ENCODE measurements at places on chromosomes 4 and X.

- DNase-seq = no peak
Observed at GRCh38 chr4:106114270-106114669, 201.7 kb downstream of the TBCK start.

GRCh38 chr4:43757147-43757546 lies 691.5 kb downstream of the KCTD8 start:
- no peak for DNase-seq

GRCh38 chr4:46594661-46595060 lies 204.7 kb upstream of the GABRA2 start:
- no peak for DNase-seq

GRCh38 chrX:103464072-103464773 lies 55.1 kb downstream of the RAB40A start:
- peak; percentile 63 for DNase-seq

GRCh38 chr4:3174371-3175338 lies 74.3 kb upstream of the MSANTD1 start:
- DNase-seq = no peak

- DNase-seq = peak; percentile 56
Observed at GRCh38 chr4:99891351-99891750, 2.9 kb downstream of the LAMTOR3 start.

- no peak for DNase-seq
Observed at GRCh38 chrX:107902721-107903120, 77.1 kb downstream of the MID2 start.

GRCh38 chrX:920234-920799 lies 289.7 kb downstream of the SHOX start:
- DNase-seq = no peak

DNA sequence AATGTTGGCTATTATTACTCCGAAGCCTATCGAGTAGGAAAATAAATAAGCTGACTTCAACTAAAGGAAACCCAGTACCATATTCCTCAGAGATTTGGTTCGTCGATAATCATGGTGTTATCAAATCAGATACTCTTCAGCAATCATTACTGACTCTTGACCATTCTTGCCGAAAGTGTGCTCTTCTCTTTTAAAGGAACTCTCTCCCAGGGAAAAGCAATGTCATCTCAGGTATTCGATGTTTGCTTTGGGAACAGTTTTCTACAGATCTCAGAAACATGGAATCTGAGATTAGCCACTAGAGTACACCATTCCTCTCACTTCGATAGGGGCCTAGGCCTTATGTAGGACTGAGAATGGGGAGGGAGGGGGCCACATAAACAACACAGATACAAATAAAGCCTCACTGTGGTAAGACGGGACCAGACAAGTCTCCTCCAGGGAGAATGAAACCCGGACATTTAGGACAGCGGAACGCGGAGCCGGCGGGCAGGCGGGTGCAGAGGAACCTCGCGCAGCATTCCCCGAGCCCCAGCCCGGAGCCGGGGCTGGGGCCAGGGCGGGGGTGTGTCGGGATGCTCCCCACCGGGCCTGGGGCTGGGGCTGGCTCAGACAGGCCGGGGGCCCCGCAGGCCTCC lies 581 bp downstream of the DNAJB14 start:
- DNase-seq = peak; percentile 28

DNA sequence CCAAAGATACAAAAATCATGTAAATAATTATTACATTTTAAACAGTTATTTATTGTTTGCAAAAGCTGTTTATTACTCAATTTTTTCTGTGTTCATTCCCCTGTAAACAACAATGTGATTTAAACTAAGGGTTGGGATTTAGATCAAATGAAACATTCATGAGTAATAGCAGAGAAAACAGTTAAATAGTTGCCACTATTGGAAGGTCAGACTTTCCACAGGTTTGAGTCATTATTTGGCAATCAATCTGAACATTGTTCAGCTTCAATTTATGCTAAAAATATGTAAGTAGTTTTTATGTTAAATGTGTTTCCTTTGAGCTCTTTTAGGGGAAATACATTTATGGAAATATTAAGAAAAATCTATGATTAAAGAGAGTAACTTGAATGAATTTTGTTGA lies 144.9 kb downstream of the STIM2 start:
- DNase-seq = no peak

- DNase-seq = no peak
Observed at GRCh38 chr4:72641611-72642010, 72.6 kb upstream of the ADAMTS3 start.

- DNase-seq = no peak
Observed at GRCh38 chrX:9558615-9559014, 93.8 kb downstream of the TBL1X start.

- peak; percentile 50 for DNase-seq
Observed at GRCh38 chr4:98290511-98290910, 29.3 kb downstream of the RAP1GDS1 start.

- DNase-seq = peak; percentile 56
Observed at GRCh38 chr4:173280998-173281397, 53.2 kb downstream of the HMGB2 start.

- DNase-seq = no peak
Observed at GRCh38 chr4:105240037-105240436, 93.4 kb downstream of the TET2 start.

GRCh38 chr4:168931215-168931650 lies 78.8 kb downstream of the CBR4 start:
- no peak for DNase-seq

DNA sequence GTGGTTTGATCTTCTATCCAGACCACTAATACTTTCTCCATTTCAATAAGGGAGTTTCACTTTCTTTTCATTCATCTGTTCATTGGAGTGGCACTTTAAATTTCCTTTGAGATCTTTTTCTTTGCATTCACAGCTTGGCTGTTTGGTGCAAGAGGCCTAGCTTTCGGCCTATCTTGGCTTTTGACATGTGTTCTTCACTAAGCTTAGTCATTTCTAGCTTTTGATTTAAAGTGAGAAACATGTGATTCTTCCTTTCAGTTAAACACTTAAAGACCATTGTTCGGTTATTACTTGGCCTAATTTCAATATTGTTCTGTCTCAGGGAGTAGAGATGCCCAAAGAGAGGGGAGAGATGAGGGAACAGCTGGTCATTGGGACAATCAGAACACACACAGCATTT lies 24.3 kb downstream of the CXCL13 start:
- DNase-seq = no peak
